NCI-H2081 (cell line): ENCODE measurements at places on chromosomes 5 and 9.

DNA sequence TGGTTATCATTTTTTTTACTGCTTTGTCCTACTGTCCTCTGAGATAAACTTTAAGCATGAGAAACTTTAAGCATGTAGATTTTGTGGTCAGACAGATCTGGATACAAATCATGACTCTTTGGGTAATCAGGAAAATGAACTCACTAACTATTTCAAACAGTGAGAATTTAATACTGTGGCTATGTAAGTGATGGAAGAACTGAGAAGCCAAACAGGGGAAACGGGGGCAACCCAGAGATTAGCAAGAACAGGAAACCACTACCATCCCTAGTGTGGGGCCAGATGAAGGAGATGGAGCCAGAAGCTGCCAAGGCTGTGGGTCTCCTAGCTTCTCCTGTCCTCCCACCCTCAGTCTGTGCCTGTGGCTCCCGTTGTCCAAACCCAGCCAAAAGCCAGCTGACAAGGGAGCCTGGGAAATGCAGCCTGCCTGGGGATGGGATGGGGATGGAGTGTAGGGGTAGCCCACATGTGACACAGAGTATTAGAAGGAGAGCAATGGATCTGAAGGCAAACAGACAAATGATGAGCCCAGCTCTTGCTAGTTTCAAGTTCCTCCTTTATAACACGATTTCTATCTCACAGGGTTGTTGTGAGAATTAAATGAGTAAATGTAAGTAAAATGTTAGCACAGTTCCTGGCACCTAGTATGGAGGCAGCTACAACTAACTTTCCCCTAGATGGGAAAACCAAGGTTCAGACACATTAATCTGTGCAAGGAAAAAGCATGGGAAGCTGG lies 27.7 kb upstream of the CDC23 start:
- DNase-seq = no peak

DNA sequence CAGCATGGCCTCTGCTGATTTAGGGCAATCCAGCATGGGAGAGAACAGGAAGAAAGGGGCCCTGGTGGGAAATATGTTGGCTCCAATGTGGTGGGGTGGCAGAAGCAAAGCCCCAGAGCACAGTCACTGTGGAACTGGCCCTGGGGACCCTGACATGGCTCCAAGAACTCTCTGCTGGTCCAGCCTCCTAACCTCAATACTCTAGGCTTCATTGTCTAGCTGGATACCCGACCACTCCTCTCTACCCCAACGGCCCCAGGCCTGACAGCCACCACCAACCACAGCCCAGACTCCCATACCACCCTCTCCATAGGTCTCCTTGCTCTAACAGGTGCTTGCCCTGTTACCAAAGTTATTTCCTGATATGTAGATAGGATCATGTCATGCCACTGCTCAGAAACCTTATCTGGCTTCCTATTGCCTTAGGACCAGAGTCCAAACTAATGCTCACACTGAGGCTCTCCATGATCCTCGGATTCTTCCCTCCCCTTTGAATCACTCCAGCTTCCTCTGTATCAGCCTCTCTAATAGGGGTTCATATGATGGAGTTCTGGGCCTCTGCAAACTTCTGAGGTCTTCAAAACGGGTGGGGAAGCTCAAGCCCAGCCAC lies 12.9 kb downstream of the ACSL6 start:
- DNase-seq = no peak

DNA sequence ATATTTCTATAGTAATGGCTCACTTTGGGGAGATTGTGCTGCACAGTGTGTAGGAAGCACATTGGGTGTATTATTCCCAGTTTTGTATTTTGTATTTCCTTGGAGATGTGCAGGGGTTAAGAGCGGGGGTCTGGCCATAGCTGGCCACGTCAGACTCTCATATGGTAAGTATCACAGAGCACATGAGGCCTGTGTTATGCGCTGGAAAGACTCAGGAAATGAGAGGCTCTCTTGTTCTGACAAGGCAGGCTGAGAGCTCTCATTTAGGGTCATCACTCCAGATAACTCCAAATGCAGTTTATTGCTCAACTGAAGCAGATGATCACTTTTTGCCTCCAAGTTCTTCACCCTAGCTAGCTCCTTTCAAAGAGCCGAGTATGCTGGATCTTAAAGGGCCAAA lies 205.7 kb downstream of the NTRK2 start:
- DNase-seq = no peak

DNA sequence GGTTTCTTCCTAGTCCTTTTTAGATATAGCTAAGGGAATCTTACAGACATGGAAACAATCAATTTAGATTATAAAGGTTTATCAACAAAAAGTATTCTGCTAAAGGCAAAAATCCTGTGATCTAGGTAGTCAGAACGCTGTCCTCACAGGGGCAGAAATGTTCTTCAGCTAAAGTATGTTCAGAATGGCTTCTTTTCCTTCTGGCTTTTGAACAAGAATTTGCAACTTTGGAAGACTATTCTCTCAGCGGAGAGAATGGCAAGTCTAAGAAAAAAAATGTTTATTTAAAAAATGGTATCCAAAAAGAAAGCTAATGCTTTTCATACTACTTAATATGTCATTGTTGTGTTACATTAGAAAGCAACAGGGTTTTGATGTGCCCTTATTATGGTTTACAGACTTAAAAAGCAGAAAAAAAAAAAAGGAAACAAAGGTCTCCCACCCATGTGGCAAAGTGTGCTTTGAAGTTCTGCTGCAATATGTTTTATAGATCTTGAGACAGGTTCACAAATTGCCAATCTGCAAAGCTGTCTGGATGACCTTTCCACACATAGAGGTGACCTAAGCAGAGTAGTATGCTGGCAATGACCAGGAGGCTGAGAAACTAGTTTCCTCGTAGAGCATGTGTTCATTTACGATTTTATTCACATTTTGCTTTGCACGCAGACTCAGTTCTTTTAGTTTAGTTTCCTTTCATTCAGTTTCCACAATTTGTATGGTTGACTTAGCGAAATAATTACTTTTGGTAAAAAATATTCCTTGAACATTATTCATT lies 45.1 kb upstream of the PJA2 start:
- no peak for DNase-seq

DNA sequence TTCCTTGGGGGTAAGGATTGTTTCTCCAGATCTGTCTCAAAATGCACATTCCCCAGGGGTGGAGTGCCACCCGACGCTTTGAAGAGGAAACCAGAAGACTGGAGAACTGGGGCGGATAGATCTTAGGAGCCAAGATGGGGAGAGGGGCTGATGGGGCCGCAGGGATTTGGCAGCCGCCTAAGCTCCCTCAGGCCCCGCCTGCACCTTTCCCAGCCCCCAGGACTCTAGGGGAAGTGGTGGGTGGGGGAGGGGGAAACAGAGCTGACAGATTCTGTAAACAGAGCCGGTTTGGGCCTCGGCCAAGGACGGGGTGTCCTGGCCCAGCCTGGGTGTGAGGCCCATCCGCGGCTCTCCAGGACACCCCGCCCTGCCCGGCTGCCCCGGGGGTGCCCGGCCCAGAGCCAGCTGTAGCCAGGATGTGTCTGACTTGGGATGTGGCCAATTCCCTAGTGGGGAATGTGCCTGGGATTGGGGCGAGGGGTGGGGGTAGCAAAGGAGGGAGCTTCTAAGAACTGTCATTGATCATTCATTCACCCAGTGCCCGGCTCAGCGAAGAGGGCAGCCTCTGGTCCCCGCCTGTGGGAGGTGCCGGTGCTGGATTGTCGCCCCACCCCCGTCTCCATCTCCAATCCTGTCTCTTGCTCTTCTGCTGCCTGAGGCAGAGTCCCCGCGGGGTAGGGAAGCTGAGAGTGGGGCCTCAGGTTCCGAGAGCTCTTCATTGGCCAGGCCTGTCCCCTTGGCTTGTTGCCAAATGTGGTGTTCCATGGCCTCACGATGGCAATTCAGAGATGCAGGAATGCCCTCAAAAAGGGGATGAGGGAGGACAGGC lies 54.8 kb upstream of the CDKN2AIPNL start:
- DNase-seq = peak; percentile 79

GRCh38 chr5:176809544-176810080 lies 747 bp upstream of the UNC5A start:
- DNase-seq = no peak

DNA sequence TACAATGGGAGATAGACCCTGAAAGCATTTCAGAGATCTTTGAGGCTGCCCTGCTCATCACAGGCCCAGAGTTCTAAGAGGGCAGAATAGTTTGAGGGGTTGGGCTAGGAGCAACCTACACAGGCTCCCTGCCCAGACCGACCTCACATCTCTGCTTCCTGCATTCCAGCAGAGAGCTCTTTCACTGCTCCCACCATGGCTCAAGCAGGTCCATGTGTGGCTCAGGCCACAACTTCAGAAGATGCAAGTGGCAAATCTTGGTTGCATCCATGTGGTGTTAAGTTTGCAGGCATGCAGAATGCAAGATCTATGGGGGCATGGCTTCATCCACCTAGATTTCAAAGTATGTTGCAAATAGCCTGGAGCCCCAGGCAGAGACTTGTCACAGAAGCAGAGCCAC lies 39.0 kb downstream of the GDA start:
- no peak for DNase-seq

GRCh38 chr5:157283434-157283833 lies 17.5 kb downstream of the CYFIP2 start:
- no peak for DNase-seq

GRCh38 chr5:62741761-62742160 lies 163.1 kb downstream of the LRRC70 start:
- DNase-seq = no peak

DNA sequence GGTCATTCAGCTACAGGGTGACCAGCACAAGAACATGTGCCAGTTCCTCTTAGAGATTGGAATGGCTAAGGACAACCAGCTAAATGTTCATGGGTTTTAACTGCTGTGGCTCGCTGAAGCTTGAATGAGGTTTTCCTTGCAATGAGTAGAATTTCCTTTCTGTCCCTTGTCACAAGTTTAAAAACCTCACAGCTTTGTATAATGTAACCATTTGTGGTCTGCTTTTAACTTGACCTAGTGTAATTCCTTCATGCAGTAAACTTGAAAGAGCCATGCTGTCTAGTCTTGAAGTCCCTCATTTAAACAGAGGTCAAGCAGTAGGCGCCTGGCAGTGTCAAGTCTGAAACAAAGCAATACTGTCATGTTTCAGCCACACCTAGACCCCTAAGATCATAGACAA lies 181.3 kb upstream of the DMRT1 start:
- no peak for DNase-seq

DNA sequence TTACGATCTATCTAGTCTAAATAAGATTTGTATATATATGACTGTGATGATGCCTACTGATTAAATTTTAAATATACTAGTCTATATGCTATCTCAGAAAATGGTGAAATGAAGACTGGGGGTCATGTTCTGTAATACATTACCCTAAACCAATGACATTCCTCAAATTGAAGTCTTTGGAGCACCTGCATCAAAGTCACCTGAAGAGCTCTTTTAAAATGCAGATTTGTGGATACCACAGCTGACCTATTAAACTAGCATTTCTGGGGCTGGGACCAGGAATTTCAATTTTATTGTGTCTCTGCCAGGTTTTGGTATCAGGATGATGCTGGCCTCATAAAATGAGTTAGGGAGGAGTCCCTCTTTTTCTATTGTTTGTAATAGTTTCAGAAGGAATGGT lies 631.9 kb upstream of the DMAC1 start:
- no peak for DNase-seq

- DNase-seq = peak; percentile 86
Observed at GRCh38 chr5:81856948-81857928, 106.3 kb upstream of the SSBP2 start.

- DNase-seq = no peak
Observed at GRCh38 chr9:137506274-137506673, 43.9 kb downstream of the PNPLA7 start.

- DNase-seq = no peak
Observed at GRCh38 chr9:137899551-137900360, 22.2 kb downstream of the CACNA1B start.

DNA sequence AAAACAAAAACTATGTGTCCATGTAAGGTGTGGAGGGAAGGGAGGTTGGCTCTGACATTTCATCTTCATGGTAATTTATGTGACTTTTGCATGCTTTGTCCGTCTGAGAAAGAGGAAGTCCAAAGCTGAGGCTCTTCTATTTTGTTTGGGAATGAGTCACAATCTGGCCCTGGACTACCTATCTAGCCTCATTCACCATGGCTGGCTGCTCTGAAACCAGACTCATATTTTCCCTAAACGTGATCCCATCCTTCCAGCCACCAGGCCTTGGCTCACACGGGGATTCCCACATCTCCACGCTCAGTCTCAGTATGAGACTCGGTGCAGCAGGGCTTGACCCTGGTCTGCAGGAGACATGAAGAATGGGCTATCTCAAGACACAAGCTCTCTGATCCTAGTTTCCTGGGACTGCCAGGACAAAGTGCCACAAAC lies 672.8 kb downstream of the ACTL7B start:
- DNase-seq = no peak

- DNase-seq = no peak
Observed at GRCh38 chr5:176781054-176781375, 29.3 kb upstream of the UNC5A start.

- peak; percentile 21 for DNase-seq
Observed at GRCh38 chr9:132878695-132879456, at the start of gene SPACA9. TSS of gene SPACA9 (plus strand) at chr9:132878898. CDS start at chr9:132883948, 5,050 bp downstream.

GRCh38 chr9:5840788-5841187 lies 7.9 kb upstream of the ERMP1 start:
- no peak for DNase-seq

DNA sequence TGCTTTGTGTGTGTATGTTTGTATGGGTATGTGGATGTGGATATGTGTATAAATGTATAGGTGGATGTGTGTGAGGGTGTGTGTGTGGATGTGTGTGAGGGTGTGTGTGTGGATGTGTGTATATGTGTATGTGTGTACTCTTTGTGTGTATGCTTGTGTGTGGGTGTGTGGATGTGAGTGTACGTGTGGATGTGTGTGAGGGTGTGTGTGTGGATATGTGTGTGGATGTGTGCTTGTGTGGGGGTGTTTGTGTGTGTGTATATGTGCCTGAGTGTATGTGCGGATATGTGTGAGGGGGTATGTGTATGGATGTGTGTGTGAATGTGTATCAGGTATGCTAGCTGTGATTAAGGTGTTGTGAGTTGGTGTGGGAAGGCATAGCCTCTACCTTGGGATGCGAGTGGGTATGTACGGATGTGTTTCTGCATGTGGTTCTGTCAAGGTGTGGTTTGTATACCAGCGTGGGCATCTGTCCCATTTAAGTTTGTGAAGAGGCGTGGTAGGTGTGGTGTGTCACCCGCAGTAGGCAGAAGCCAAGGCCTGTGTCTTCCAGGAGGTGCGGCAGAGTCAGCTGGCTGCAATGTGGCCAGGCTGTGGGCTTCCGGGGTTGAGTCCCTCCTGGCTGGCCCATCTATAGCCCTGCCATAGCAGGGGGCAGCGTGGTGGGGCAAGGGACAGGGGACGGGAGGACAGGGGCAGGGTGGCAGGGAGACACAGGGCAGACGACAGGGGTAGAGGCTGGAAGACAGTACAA lies 155.8 kb downstream of the DAB2IP start:
- no peak for DNase-seq
